Omental fat pad (tissue), 4 donors: ENCODE measurements at places on chromosomes 16 and 17. TPM values are rescaled to one million over a fixed set of nuclear protein-coding genes. Genes with fewer than 3 reads are reported as not detected.

DNA sequence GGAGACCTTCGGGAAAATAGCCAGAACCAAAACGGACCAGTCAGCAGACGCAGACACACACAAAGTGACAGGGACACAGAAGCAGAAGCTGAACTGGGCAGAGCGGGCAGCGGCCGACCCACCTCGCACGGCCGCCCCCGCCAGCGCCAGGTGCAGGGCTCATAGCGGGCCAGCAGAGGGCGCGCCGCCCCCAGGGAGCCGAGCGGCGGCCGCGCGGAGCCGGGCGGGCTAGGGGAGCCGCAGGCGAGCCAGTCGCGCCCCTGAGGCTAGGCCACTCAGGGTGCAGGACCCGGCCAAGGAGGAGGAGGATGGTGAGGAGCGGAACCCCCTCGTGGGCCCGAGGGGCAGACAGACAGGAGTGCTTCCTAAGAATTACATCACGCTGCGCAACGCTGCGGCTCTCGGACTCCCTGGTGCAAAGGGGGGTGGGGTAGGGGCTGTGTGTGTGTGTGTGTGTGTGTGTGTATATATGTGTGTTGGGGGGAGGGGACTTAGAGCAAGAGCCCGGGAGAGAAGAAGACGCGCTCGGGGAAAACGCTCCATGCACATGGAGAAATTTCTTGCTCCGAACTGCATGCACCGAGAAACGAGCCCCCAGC is 913 bp upstream of the NOG start:
- no peak for DNase-seq

GRCh38 chr17:73261952-73262675 is 434 bp upstream of the CPSF4L start:
- DNase-seq, result no peak

DNA sequence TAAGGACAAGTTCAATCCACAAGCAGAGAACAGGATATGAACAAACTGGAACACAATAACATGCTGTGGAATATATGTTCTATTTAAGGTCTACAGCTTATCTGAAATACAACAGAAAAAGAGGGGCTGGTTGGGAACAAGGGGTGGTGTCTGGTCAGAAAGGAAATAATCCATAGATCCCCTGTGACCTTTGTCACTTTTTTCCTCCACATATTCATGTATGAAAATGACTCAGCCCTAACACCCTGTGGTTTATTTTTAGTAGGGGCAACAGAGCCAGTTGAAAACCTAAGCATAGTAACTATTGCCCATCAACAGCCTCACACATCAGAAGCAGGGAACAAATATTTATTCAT is 12.3 kb upstream of the SPAG9 start:
- DNase-seq, result no peak

DNA sequence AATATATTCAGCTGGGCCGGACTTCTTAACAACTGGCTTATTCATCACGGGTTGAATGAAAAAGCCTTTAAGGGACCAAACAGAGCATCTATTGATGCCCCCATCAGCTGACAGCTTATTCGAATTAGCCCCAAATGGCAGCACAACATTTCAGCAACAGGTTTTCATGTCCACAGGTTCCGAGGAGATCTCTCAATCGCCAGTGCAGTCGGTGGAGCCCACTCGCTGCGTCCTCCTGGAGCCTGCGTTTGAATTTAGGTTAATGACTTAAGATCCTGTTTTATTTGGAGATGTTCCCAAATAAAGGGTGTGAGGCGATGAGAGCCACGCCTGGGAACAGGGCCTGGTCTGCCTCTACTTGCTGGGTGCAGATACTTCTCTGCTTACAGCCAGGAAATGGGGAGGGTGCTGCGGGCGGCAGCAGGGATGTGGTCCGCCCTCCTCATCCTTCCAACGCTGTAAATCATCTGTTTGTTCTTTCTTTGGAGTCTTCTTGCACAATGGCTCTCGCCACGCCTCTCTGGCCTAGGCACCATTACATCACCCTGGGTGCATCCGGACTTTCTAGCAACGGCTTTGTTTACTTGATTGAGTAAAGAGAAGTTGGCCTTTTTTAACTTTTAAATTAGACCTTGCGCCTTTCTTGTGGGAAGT is 22.6 kb downstream of the NDE1 start:
- DNase-seq, result peak; percentile 74

- DNase-seq, result no peak
These were observed 25.5 kb downstream of the AXIN2 start for GRCh38 chr17:65535777-65536572.

GRCh38 chr17:29240968-29241963 is 5.4 kb upstream of the CRYBA1 start:
- no peak for DNase-seq

DNA sequence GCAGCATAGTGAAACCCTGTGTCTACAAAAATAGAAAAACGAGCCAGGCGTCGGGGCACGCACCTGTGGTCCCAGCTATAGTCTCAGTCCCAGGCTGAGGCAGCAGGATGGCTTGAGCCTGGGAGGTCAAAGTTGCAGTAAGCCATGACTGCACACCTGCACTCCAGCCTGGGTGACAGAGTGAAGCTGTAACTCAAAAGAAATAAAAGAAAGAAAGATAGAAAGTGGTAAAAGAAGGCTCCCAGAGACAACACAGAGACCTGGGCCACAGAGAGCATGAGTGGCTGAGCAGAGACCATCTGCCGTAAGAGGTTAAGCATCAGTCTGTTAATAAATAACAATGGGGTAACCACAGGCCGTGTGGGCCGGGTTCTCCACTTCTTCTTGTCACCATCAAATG is 15.3 kb upstream of the HEXD start:
- no peak for DNase-seq

The SYT17 gene
- 9.5 TPM for total RNA-seq

DNA sequence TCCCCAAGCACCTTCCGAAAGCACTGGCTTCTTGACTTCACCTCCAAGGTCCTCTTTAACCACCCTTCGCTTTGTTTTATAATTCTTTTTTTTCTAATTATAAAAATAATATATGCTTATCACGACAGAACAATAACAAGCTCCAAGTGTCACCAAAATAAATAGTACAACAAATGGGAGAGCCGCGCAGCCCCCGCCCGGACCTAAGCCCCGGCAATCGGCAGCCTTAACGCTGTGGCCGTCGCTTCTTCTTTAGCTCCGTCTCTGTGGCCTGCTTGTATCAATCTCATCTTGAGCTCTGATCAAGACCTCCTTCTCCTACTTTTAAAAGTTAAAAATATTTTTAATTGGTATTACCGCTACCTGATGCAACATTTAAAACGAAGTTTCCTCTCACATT is 42.7 kb downstream of the CYB5D2 start:
- DNase-seq, result no peak

- no peak for DNase-seq
These were observed 29.2 kb downstream of the GNA13 start for GRCh38 chr17:65027305-65027704.

- no peak for DNase-seq
These were observed 9.1 kb downstream of the WSCD1 start for GRCh38 chr17:6079155-6079888.

GRCh38 chr17:20926532-20926931 is 116.3 kb downstream of the USP22 start:
- DNase-seq, result no peak

DNA sequence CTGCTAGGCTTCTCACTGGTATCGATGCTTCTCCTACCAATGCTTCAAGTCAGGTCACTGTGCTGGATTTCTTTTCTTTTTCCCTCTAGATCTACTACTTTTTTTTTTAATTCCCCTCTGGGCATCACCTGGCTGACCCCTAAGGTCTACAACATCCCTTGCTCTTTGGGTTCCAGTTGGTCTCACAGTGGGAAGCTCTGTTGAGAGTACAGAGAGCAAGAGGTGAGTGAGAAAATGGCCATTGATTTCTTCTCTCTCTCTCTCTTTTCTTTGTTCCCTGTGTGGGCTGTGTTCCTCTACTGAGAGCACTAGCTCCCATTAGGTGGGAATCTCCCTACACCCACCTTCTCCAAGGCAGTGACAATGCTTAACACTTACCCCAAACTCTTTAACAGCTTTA is 413.4 kb downstream of the KCNJ2 start:
- no peak for DNase-seq

DNA sequence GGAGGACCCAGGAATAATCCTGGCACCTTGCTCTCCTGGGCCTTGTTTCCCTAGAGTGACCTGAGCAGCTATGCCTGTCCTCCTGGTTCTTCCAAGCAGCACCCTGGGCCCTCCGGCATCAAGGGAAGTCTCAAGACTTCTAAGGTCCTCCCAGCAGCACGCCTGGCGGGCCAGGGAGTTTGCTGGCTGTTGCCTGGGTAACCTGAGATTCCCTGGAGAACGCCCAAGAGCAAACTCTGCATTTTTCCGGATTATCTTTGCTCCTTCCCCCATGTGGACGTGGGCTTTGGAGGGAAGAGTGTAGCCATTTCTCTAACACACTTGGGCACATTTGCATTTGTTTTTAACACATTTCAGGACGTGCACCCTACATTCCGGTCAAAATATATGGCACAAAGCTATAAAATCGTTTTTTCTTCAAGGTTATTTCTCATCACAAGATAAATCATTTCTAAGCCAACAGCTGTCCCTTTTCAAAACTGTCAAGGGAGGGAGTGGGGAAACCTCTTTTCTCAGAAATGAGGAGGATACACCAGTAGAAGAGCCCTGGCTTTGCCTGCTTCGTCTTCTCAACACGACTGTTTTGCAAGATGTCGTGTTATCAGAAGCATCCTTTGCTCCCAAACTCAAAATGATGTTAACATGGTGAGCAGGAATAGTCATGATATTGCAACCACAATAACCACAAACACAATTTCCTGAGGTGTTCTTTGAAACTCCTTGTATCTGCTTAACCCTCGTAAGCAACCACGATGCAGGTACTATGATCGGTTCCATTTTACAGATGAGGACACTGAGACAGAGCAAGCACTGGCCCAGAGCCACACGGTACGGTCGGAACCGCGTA is 116.5 kb downstream of the ADCY9 start:
- DNase-seq, result no peak

The SLC35G6 gene
- total RNA-seq, result not detected

GRCh38 chr17:8292639-8293395 is 2.4 kb downstream of the SLC25A35 start:
- no peak for DNase-seq

- peak; percentile 84 for DNase-seq
These were observed 16.2 kb upstream of the NAGLU start for GRCh38 chr17:42519546-42520491.

The MYH1 gene
- not detected for total RNA-seq

GRCh38 chr17:3801347-3801746 is 359 bp upstream of the ITGAE start:
- no peak for DNase-seq

The APPBP2 gene
- total RNA-seq, result 22.0 TPM

The LRRC46 gene
- total RNA-seq, result 0.24 TPM

DNA sequence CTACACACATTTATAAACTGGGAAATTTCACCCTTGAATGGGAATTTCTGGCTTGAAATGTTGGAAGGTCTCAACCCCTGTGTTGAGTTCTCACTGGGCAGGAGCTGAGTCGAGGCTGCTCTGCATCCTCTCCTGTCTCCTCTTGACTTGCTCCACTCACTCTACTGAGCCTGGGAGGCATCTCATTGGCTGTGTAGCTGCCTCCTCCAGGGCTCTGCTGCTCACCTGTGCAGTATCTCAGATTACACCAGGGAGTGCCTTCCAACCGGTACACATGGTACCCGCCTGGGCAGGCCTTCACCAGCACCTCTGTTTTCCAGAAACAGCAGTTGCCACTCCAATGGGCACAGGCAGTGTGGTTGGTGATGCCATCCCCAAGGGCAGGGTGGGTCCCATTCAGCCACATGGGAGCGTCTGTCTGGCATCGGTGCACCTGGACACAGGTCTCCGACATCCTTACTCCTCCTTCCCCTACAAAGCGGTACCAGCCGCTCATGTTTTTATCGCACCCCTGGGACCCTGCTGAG is 3.7 kb downstream of the GP2 start:
- no peak for DNase-seq

The TANGO6 gene
- total RNA-seq, result 16.9 TPM

GRCh38 chr16:89046491-89046890 is 47.2 kb upstream of the ACSF3 start:
- DNase-seq, result no peak

DNA sequence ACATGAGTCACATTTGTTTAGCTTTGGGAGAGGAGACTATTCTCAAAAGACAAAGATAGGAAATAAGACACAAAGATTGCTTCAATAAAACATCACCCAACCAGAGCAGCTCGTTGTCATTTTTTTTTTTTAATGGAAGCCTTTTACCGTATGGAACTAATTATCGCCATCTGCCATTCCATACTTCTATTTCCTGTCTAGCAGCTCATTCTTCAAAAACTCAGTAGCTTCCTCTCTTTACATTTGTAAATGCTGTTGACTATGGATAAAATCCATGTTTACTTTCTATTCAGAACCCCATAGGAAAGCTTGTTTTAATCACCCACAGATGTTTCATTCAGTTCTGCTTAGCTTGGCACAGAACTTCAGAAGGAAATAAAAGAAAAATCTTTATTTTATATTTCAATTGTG is 110.0 kb upstream of the PSMD7 start:
- no peak for DNase-seq

DNA sequence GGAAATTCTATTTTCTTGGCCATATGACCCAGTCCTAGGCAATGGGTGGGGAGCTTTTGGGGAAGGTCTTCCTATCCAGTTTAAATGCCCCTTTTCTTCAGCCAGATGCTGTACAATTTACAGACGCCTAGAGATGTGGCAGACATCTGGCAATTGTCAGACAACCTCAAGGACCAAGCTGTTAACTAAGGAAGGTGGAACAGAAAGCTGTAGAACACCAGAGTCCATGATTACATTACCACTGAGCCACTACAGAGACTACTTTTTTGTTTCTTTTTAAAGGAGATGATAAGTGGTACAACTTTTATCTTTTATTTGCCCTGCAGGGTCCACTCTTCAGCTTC is 21.1 kb upstream of the CORO6 start:
- DNase-seq, result no peak

DNA sequence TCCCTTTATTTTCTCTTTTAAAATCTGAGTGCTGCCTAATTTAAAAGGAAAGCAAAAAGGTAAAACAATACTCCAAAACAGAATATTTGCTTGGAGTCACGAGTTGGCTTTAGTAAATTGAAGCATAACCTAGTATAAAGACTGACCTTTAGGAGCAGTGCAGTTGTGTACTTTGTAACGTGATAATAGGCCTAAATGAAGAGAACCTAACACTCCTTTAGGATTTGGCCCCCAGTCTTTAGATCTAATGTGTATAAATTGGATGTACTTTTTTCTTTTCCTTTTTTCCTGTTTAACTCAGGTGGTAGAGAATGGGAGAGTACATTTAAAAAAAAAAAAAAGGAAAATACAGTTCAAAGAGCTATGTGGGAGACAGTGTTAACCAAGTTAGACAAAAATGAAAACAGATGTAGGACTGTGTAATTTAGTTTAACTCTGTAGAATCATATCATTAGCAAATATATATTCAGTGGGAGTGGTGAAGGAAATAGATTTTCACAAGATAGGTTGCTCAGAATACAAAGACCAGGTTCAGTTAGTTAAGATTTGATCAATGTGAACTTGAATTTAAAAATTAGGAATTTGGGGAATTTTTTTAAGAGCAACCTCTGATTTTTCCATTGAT is 16.8 kb downstream of the CPD start:
- no peak for DNase-seq

The TMEM92 gene
- total RNA-seq, result not detected

DNA sequence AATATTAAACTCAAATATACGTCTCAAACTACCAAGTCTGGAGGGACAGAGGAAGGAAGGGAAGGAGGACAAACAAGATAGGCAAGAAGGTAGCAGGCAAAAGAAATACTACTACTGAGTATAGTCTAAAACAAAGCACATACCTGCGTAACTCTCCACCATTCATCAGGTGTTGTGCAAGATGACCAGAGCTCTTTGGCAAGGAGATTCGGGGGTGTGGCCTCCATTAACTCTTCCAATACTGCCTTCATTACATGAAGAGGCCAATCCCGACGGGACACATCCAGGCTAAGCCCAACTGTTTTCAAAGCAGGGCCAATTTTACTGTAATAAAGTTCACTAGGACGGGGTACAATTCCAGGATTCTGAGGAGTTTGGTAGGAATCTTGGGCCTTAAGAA is 38.2 kb upstream of the ARL6IP1 start:
- DNase-seq, result no peak
